ENCODE measurements at places on chromosomes 12 and 14. TPM values are rescaled to one million over a fixed set of nuclear protein-coding genes. Genes with fewer than 3 reads are reported as not detected.

DNA sequence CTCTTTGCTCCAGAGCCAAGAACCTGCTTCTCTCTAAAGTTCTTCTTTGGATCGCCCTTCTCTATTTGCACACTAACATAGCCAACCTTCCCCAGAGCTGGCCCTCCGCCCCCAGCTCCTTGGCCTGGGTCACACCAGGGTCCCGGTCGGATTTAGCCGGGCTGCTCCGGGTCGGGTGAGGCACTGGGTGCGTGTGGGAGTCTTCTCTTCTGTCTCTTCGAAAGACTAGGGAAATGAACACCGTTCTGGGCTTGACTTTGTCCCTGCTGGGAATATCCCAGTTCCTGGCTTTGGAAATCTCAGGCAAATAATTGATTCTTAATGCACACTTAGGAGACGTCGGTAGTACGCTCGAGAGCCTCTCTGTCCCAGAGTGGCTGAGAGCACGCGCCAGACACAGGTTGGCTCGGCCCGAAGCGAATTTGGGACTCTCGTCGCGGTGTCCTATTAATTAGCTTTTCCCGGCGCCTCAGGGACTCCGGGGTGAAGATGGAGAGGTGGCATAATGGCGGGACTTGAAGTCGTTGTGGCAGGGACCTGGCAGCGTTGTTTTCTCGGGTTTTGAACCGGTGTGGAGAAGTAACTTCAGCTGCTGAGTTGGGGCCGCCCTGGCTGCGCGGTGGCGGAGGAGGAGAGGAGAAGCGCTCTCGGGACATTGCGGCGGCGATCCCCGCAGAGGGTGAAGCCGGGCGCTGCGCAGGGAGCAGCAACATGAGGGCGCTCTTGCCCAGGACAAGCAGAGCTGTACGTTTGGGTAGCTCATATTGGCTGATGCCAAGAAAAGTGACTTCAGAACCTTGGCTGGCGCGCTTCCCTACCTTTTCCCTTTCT is 7.5 kb downstream of the FOXG1 start:
- H3K4me1 ChIP-seq = peaks cover 37% of the 10 kb centered on the region
- H3K27me3 ChIP-seq = peaks cover 100% of the 10 kb centered on the region
- peak; percentile 86 for DNase-seq
- H3K4me3 ChIP-seq = peak overlapping the region; percentile 67

DNA sequence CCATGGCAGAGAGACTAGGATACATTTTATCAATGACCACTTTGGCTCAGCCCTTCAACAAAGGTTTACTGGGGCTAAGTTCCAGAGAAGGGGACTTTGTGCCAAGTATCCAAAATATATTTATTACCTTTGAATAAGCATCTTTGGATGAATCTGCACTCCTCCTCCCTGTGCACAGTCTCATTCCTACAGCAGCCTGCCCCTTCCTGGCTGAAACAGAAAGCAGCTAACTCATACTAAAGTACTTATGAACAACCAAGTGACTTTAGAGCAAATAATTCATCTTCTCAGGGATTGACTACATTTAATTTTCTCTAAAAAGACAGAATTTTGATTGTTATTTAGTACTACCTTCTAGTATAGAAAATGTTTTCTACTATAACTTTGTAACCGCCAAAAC is 47.8 kb upstream of the ETV6 start:
- no peak for DNase-seq
- peaks cover 50% of the 10 kb centered on the region for H3K4me1 ChIP-seq
- no peaks in the 10 kb centered on the region for H3K27me3 ChIP-seq
- no peak overlapping the region for H3K4me3 ChIP-seq

DNA sequence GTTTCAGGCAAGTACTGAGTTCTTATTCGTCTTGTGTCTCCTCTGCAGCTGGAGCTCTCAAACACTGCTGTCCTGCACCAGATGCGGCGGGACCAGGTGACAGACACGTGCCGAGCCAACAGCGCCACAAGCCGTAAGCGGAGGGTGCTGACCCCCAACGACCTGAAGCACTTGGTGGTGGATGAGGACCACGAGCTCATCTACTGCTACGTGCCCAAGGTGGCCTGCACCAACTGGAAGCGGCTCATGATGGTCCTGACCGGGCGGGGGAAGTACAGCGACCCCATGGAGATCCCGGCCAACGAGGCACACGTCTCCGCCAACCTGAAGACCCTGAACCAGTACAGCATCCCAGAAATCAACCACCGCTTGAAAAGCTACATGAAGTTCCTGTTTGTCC is 201.2 kb downstream of the SLC41A2 start:
- no peak for DNase-seq
- no peak overlapping the region for H3K4me3 ChIP-seq
- no peak overlapping the region for H3K27ac ChIP-seq
- H3K4me1 ChIP-seq = peaks cover 31% of the 10 kb centered on the region
- no peaks in the 10 kb centered on the region for H3K27me3 ChIP-seq
- peaks cover 20% of the 10 kb centered on the region for H3K36me3 ChIP-seq

DNA sequence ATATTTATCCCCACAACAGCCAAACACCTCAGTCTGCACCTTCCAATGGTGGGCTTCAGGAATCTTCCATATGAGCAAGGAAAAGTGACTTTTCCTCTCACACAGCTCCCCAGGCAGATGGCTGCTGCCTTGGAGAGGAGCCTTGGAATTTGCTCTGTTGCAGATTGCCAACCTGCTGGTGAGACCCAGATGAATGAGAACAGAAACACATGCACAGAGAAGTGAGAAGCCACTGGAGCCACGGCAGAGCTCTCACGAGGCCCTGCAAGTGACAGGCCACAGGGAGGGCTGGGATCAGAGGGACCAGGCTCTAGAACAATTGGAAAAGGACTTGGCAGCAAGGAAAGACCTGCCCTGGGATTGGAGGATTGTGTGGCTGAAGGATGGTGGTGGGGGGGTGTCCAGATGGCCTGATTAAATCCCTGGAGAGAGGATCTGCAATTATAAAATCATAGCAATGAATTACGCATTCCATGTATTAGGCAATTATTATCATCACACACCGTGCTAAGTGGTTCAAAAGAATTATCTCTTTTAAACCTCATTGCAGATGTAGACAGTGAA is 84.9 kb upstream of the PWP1 start:
- H3K4me3 ChIP-seq = no peak overlapping the region
- H3K36me3 ChIP-seq = no peaks in the 10 kb centered on the region
- H3K27me3 ChIP-seq = no peaks in the 10 kb centered on the region
- peaks cover 7% of the 10 kb centered on the region for H3K4me1 ChIP-seq

DNA sequence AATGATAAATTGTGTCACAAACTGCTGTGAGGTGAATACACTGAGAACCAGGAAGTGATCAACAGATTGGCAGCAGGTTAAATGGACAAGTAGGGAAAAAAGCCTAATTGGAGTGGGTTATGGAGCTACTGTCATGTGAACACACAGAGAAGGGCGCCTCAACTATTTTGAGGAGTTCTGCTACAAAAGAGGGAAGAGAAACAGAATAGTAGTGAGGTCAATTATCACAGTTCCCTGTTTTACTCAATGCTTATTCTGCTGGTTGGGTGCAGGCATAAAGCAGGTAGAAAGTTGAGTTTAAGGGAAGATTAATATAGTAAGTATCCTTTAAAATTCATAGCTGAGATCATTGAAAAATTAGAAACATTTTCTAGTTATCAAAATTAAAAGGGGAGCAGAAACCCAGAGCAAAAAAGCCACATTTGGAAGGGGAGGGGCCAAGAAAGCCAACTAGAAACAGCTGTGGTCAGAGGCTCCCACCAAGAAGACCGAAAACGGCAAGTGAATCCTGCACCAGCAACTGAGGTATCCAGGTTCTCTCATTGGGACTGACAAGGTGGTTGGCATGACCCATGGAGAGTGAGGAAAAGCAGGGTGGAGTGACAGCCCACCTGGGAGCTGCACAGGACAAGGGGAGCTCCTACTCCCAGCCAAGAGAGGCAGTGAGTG is 105.7 kb downstream of the ZC3H14 start:
- no peaks in the 10 kb centered on the region for H3K4me1 ChIP-seq
- H3K4me3 ChIP-seq = no peak overlapping the region
- peaks cover 9% of the 10 kb centered on the region for H3K27me3 ChIP-seq

ARHGEF40 gene
- total RNA-seq = 58.8 TPM

DNA sequence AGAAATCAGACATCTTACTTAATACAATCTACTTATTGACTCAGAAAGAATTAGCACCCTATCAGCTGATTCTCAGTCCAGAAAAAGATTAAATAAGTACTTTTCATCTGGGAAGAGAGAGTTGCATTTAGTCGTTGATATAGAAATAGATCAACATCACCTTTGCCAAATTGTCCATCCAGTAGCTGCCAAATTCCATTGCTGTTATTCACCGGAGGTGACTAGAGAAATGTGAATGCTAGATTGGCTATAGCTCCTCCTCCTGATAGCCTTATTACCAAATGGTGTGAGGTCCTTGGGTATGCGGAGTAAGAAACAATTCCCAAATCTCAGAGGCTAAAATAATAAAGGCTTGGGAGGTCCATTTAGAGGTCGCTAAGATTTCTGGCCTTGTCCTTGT is 723.3 kb upstream of the FLRT2 start:
- no peak for DNase-seq
- no peaks in the 10 kb centered on the region for H3K36me3 ChIP-seq
- no peaks in the 10 kb centered on the region for H3K27me3 ChIP-seq
- no peaks in the 10 kb centered on the region for H3K4me1 ChIP-seq

GRCh38 chr12:55746913-55747231 is 4.0 kb downstream of the GDF11 start:
- no peak for DNase-seq
- H3K4me3 ChIP-seq = peak overlapping the region; percentile 66
- peaks cover 69% of the 10 kb centered on the region for H3K4me1 ChIP-seq
- peak overlapping the region; percentile 77 for H3K27ac ChIP-seq
- peaks cover 40% of the 10 kb centered on the region for H3K36me3 ChIP-seq

DNA sequence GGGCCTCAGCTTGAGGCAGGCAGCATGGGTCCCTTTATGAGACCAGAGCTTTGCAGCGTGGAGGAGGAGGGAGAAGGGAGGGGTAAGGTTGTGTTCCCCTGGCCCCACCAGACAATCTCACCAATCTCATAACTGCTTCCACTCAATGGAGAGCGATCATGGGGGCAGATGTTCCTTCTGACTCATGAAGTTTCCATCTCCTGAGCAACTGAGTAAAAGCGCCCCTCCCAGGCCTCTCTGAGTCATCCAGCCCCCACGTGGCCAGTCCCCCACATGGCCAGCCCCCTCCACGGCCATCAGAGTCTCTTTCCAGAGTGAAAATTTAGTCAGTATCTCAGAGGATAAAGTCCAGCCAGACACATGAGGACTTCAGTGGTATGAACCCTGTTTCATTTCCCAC is 39.2 kb upstream of the PLXNC1 start:
- 0 out of 2 replicates have a peak, but pooled peaks cover 2% of the 10 kb centered on the region for H3K4me1 ChIP-seq
- H3K27me3 ChIP-seq = no peaks in the 10 kb centered on the region

- H3K27ac ChIP-seq = no peak overlapping the region
- H3K27me3 ChIP-seq = no peaks in the 10 kb centered on the region
- H3K4me1 ChIP-seq = peaks cover 6% of the 10 kb centered on the region
- H3K4me3 ChIP-seq = no peak overlapping the region
- H3K36me3 ChIP-seq = no peaks in the 10 kb centered on the region
Observed at GRCh38 chr12:70577283-70577634, 60.0 kb downstream of the PTPRB start.

GRCh38 chr14:99270458-99271220 is 1.4 kb downstream of the BCL11B start:
- H3K27ac ChIP-seq = peak overlapping the region; percentile 91
- peak overlapping the region; percentile 93 for H3K4me3 ChIP-seq
- peak; percentile 64 for DNase-seq
- no peaks in the 10 kb centered on the region for H3K27me3 ChIP-seq
- no peaks in the 10 kb centered on the region for H3K36me3 ChIP-seq
- H3K4me1 ChIP-seq = peaks cover 41% of the 10 kb centered on the region

MFAP5 gene
- not detected for total RNA-seq

NFE2 gene
- 3.0 TPM for total RNA-seq

DEGS2 gene
- 0.53 TPM for total RNA-seq

NOXRED1 gene
- total RNA-seq = 0.44 TPM

- no peak overlapping the region for H3K4me3 ChIP-seq
- H3K4me1 ChIP-seq = peaks cover 20% of the 10 kb centered on the region
- H3K27ac ChIP-seq = no peak overlapping the region
- no peaks in the 10 kb centered on the region for H3K36me3 ChIP-seq
Observed at GRCh38 chr12:94225947-94226630, 77.7 kb downstream of the PLXNC1 start.

DNA sequence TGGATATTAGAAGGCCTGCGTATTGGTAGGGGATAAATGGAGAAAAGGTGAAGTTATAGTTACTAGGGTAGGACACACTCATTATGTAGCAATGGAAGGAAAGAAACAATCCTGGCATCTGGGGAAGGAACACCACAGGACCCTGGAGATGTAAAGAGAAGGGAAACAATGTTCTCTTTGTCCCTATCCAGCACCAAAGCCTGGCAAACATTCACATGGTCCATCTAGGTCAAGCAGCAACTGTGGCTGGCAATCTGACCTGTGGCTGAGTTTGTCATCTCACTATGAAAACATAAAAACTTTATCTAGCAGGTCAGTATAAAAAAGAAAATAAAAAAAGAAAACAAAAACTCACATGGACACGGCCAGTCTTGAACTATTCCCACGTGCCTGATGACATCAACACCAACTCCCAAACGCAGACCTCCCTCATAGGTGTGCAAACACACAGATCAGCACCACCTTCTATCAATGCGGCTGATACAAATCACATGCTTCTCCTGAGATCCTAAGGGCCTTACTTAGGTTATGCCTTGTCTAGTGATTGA is 2.6 kb downstream of the POMT2 start:
- peak overlapping the region; percentile 61 for H3K27ac ChIP-seq
- DNase-seq = no peak
- no peak overlapping the region for H3K4me3 ChIP-seq
- H3K27me3 ChIP-seq = no peaks in the 10 kb centered on the region
- H3K36me3 ChIP-seq = no peaks in the 10 kb centered on the region
- peaks cover 52% of the 10 kb centered on the region for H3K4me1 ChIP-seq

DNA sequence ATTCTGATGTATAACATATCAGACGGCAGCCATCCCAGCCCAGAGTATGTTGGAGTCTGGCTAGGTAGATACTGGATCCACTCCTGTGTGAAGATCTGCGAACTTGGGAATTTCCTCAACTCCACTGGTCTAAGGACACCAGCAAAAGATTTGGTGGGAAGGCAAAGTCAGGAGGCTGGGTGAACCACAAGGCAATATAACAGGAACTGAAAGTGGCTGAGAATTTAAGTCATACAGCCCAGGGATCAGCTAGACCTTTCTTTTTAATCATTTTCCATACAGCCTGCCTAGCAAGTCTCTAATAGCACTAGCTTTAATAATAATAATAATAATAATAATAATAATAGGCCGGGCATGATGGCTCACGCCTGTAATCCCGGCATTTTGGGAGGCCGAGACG is 34.8 kb downstream of the BRAP start:
- no peak overlapping the region for H3K27ac ChIP-seq
- H3K4me1 ChIP-seq = no peaks in the 10 kb centered on the region
- H3K36me3 ChIP-seq = peaks cover 50% of the 10 kb centered on the region
- no peak for DNase-seq
- H3K4me3 ChIP-seq = no peak overlapping the region

DNA sequence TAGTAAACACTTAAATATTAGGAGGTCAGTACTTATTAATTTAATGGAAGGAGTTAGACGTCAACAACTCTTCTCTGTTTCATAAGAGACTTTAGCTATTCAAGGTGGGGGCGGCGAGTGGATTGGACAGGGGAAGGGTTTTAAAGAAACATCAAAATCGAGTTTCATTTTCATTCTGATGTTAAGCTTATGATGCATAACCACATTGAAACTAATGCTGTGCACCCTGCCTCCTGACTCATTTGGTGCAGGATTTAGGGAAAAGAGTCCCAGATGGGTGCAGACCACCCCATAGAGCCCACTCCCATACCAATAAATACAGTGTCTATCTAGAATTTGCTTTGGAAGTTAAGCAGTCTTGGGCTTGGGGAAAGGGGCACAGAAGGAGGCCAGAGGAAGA is 7.4 kb downstream of the ZBTB39 start:
- no peak overlapping the region for H3K27ac ChIP-seq
- peaks cover 31% of the 10 kb centered on the region for H3K36me3 ChIP-seq

GRCh38 chr14:77344377-77344996 is 23.7 kb downstream of the GSTZ1 start:
- H3K4me3 ChIP-seq = no peak overlapping the region
- peaks cover 41% of the 10 kb centered on the region for H3K4me1 ChIP-seq
- 0 out of 2 replicates have a peak overlapping the region, but pooled peaks have one; percentile 3 for H3K27ac ChIP-seq
- DNase-seq = no peak
- no peaks in the 10 kb centered on the region for H3K27me3 ChIP-seq
- peaks cover 25% of the 10 kb centered on the region for H3K36me3 ChIP-seq

All from WTC11 (cell line).